ENCODE measurements at places on chromosomes 4 and X. TPM values are rescaled to one million over a fixed set of nuclear protein-coding genes. Genes with fewer than 3 reads are reported as not detected.

DNA sequence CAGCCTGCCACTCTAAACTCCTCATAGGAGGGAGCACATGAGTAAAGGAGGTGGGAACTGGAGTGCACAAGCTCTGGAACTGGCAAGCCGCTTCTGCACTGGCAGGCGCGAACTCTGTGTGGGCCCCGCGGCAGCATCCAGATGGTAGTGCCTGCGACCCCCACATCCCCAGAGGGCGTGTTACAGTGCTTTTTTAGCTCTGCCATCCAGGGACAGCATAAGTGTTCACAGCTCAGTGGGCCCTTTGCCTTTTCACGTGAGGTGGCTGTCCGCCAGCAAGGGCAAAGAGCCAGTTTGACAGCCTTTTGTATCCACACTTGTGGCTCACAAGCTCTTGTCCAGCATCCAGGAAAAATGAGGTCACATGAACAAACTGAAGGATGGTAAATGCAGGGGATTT is 581.6 kb upstream of the DIAPH2 start:
- H3K27me3 ChIP-seq = no peaks in the 10 kb centered on the region
- H3K4me1 ChIP-seq = no peaks in the 10 kb centered on the region
- H3K36me3 ChIP-seq = no peaks in the 10 kb centered on the region
- no peak overlapping the region for H3K27ac ChIP-seq
- no peak for DNase-seq

DNA sequence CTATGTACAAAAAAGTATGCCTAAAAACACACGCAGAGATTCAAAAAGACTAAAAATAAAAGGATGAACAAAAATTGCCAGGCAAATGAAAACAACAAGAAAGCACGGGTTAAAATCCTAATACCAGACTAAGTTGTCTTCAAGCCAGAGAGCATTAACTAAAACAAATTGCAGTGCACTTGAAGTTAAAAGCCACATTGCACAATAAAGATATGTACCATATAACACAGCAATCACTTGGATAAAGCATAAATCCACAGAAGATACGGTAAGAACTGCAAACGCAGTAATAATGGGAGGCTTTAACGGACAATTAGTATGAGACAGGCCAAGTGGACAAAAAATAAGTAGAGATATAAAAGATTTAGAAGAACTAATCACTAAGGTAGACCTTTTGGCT is 14.9 kb downstream of the CCDC158 start:
- no peaks in the 10 kb centered on the region for H3K36me3 ChIP-seq
- no peak overlapping the region for H3K4me3 ChIP-seq
- no peak overlapping the region for H3K27ac ChIP-seq
- DNase-seq = no peak
- no peaks in the 10 kb centered on the region for H3K27me3 ChIP-seq

GRCh38 chr4:110610620-110610939 is 12.3 kb downstream of the PITX2 start:
- DNase-seq = no peak
- H3K4me3 ChIP-seq = peak overlapping the region; percentile 61
- peak overlapping the region; percentile 81 for H3K27ac ChIP-seq
- no peaks in the 10 kb centered on the region for H3K36me3 ChIP-seq
- H3K27me3 ChIP-seq = no peaks in the 10 kb centered on the region

GRCh38 chr4:120977435-120977997 is 55.0 kb upstream of the PRDM5 start:
- H3K4me1 ChIP-seq = no peaks in the 10 kb centered on the region
- no peak overlapping the region for H3K4me3 ChIP-seq
- DNase-seq = peak; percentile 39
- H3K27me3 ChIP-seq = no peaks in the 10 kb centered on the region

Gene HTR2C
- total RNA-seq = not detected

GRCh38 chr4:150699599-150699998 is 117.6 kb downstream of the MAB21L2 start:
- H3K27ac ChIP-seq = no peak overlapping the region
- DNase-seq = no peak
- H3K4me1 ChIP-seq = no peaks in the 10 kb centered on the region
- H3K4me3 ChIP-seq = no peak overlapping the region
- H3K27me3 ChIP-seq = no peaks in the 10 kb centered on the region

DNA sequence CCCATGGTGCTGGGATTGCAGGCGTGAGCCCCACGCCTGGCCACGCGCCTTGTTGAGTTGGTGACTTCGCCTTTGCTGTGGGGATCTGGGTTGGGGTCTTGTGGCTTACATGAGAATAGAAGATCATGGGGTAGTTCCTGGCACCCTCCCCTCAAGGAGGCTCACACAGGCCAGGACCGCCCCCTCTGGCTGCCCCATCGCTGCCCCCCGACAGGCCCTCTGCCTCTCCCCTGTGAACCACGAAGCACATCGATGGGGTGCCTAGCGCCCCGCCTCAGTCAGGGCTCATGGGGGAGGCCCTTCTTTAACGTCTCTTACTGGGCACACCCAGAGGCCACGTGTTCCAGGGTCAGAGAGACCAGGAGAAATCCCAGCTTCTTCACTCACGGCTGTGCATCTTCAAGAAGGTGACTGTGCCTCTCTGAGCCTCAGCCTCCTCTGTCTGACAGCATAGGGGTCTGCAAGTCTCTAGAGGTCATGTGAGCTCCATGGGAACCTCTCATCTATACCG is 23.6 kb upstream of the SPON2 start:
- H3K36me3 ChIP-seq = no peaks in the 10 kb centered on the region
- no peaks in the 10 kb centered on the region for H3K27me3 ChIP-seq
- no peak overlapping the region for H3K27ac ChIP-seq
- H3K4me3 ChIP-seq = no peak overlapping the region
- H3K4me1 ChIP-seq = no peaks in the 10 kb centered on the region
- peak; percentile 24 for DNase-seq

Gene VCX3A
- total RNA-seq = not detected

GRCh38 chr4:180190382-180190781 is 2052.8 kb upstream of the TENM3 start:
- no peak overlapping the region for H3K4me3 ChIP-seq
- no peak for DNase-seq
- H3K4me1 ChIP-seq = no peaks in the 10 kb centered on the region
- no peaks in the 10 kb centered on the region for H3K27me3 ChIP-seq

GRCh38 chr4:114318309-114318708 is 280.3 kb upstream of the UGT8 start:
- H3K27ac ChIP-seq = no peak overlapping the region
- no peaks in the 10 kb centered on the region for H3K36me3 ChIP-seq
- H3K27me3 ChIP-seq = no peaks in the 10 kb centered on the region
- no peaks in the 10 kb centered on the region for H3K4me1 ChIP-seq

DNA sequence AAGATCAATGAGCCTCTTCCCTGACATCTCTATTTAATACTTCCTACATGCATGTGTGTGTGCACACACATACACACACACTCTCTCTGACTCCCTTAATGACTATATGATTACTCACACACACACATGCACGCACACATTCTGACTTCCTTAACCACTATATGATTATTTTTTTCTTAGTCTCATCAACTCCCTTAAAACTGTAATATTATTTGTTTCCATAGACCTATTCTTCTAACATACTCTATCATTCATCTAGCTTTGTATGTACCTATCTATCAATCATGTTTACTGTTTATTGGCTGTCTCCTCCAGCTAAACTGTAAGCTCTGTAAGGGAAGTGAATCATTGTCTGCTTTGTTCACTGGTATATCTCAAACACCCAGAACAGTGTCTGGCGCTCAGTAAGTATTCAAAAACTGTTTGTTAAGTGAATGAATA is 236.6 kb downstream of the RASL11B start:
- H3K27ac ChIP-seq = no peak overlapping the region
- no peak overlapping the region for H3K4me3 ChIP-seq
- H3K4me1 ChIP-seq = no peaks in the 10 kb centered on the region
- DNase-seq = no peak
- no peaks in the 10 kb centered on the region for H3K36me3 ChIP-seq

DNA sequence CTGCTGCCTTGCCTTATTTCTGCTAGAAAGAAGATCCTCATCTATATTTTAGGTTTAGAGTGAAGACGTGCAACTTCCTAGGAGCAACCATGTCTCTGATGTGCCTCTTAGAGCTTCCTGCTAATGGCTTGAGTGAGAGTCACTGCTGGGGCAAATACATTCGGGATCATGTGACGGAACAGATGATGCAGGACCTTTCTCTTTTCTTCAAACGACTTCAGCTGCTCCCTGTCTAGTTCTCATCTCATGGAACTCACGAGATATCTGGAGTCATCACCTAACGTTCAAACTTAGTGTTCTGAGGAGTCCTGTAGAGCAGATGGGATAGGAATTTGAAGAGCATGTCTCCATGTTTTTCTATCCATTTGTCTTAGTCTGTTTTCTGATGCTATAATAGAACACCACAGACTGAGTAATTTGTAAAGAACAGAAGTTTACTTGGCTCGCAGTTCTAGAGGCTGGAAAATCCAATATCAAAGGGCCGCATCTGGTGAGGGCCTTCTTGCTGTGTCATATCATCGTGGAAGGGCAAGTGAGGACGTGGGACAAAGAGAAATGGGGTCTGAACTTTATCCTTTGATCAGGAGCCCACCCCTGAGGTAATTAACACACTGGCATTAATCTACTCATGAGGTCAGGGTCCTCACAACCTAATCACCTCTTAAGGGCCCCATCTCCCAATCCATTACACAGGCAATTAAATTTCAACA is 43.5 kb upstream of the SCRG1 start:
- DNase-seq = no peak
- H3K4me1 ChIP-seq = no peaks in the 10 kb centered on the region
- no peaks in the 10 kb centered on the region for H3K27me3 ChIP-seq
- no peak overlapping the region for H3K27ac ChIP-seq
- H3K4me3 ChIP-seq = no peak overlapping the region

GRCh38 chr4:3202836-3203820 is 45.8 kb upstream of the MSANTD1 start:
- no peak overlapping the region for H3K27ac ChIP-seq
- no peaks in the 10 kb centered on the region for H3K27me3 ChIP-seq
- DNase-seq = no peak
- no peaks in the 10 kb centered on the region for H3K36me3 ChIP-seq
- no peaks in the 10 kb centered on the region for H3K4me1 ChIP-seq

DNA sequence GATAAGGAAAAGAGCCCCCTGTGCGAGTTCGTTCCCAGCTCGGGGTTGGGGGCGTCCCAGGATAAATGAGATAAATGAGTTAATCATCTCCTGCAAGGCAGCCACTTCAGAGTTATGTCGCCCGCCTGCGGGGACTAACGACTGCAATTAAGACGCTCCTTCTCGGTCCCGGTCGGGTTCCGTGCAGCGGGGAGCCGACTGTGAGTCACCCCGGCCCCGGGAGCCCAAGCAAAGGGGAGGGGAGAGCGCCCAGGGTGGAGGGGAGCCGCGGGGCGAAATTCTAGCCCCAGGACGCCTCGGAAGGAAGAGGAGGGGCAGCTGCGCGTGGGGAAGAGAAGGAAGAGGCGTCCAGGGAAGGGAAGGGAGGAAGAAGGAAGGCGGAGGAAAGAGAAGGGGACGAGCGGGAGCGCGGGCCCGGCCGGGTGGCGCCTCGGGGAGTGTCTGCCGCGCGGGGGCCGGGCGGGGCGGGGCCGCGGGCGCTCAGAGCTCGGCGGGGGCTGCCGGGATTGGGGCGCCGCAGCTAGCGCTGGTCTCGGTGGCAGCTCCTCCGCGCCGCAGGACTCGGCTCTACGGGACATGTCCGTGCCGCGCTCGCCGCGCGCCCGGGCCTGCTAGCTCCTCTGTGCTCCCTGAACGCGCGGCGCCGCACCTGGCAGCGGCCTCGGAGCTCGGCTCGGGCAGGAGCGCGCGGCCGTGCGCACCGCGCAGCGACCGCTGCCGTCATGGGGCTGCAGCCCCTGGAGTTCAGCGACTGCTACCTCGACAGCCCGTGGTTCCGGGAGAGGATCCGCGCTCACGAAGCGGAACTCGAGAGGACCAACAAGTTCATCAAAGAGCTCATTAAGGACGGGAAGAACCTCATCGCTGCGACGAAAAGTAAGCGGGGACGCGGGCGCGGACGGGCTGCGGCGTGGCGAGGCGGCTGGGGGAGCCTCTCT is at the start of gene ARHGAP10:
TSS of gene ARHGAP10 (plus strand) at position 509 of the 938 bp plus-strand sequence. CDS start at position 723, 214 bp downstream.
- H3K27ac ChIP-seq = peak within 1 kb of the TSS; percentile 38
- DNase-seq = peak; percentile 71
- peak within 1 kb of the TSS; percentile 96 for H3K4me3 ChIP-seq
- H3K36me3 ChIP-seq = no peaks in the 10 kb centered on the region
- H3K27me3 ChIP-seq = no peaks in the 10 kb centered on the region

Gene SSX2B
- total RNA-seq = not detected

- H3K4me3 ChIP-seq = no peak overlapping the region
- no peak for DNase-seq
- H3K36me3 ChIP-seq = no peaks in the 10 kb centered on the region
- no peaks in the 10 kb centered on the region for H3K27me3 ChIP-seq
Observed at GRCh38 chr4:42385516-42385915, 11.8 kb upstream of the SHISA3 start.

DNA sequence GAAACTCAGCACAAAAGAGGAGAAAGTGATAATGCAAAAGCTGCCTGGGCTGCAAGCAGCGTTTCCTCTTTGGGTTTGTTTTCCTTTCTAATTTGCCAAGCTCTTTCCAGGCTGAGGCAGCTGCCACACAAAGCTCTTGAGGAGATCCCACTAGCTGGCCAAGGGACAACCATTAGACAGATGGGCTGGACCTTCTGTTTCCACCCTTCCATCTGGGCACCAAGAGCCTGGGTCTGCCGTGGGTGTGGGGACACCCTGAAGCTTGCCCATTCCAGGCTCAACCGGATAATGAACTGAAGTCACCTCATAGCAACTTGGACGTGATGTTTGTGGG is 194.6 kb upstream of the C1QTNF7 start:
- H3K4me1 ChIP-seq = no peaks in the 10 kb centered on the region
- no peak for DNase-seq
- H3K27ac ChIP-seq = no peak overlapping the region
- H3K36me3 ChIP-seq = no peaks in the 10 kb centered on the region

Gene SMIM31
- total RNA-seq = not detected

DNA sequence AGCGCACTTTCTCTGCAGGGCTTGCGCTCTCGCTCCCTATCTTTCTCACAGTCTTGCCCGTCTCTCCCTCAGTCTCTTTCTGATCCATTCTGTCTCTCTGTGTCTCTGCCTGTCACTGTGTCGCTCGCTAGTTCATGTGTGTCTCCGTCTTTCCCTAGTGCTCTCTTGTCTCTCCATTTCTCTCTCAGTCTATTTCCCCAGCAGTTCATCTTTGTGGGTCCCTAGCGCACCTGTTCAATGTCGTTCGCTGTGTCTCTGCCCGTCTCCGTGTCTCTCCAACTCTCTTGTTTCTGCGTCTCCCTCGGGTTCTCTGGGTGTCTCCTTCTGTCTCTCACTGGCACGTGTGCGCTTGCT is 1.5 kb downstream of the GPR101 start:
- no peaks in the 10 kb centered on the region for H3K4me1 ChIP-seq
- H3K36me3 ChIP-seq = no peaks in the 10 kb centered on the region
- no peak overlapping the region for H3K4me3 ChIP-seq
- H3K27me3 ChIP-seq = no peaks in the 10 kb centered on the region

DNA sequence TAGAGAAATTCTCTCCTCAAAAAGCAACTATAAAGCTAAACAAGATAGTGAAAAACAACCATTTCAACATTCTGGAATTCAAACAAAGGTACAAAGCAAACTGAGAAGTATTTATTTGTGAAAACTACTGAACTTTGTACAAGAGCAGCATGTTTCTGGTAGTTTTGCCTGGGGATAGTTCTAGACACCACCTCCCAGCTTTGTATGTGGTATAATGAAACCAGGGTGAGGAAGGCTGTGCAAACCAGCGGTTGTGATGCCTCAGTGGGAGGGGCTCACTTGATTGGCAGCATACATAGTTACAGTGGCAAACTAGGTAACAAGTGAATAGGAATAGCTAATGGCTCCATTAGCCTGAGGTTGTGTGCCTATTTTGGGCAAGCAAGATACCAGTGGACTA is 18.6 kb upstream of the FRMD7 start:
- no peaks in the 10 kb centered on the region for H3K4me1 ChIP-seq
- DNase-seq = no peak
- no peaks in the 10 kb centered on the region for H3K36me3 ChIP-seq
- no peaks in the 10 kb centered on the region for H3K27me3 ChIP-seq
- H3K4me3 ChIP-seq = no peak overlapping the region

Gene BANK1
- 5.8 TPM for total RNA-seq
